ENCODE measurements at places on chromosomes 12 and 14.
A peak's percentile ranks its signal among the peaks of the same experiment; 100 is the strongest.

DNA sequence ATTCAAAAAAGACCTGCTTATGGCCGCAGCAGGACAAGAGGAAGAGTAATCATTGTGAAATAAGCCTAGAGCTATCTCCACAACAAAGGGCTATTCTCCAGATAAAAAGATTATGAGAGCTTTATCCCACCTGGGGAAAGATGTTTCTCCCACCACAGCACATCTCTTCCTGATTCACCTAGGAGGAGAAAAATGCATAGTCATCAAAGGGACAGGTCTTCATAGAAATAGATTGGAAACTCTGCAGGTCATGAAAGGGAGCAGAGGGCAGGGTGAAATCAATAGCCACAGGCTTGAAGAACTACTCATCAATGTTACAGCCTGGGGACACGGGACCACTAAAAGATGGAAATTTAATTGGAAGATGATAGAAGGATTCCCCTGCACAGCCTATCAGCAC lies 453.8 kb upstream of the TMEM132C start:
- no peak overlapping the region for H3K4me3 ChIP-seq
- no peaks in the 10 kb centered on the region for H3K36me3 ChIP-seq
- no peaks in the 10 kb centered on the region for H3K27me3 ChIP-seq
- no peaks in the 10 kb centered on the region for H3K4me1 ChIP-seq

DNA sequence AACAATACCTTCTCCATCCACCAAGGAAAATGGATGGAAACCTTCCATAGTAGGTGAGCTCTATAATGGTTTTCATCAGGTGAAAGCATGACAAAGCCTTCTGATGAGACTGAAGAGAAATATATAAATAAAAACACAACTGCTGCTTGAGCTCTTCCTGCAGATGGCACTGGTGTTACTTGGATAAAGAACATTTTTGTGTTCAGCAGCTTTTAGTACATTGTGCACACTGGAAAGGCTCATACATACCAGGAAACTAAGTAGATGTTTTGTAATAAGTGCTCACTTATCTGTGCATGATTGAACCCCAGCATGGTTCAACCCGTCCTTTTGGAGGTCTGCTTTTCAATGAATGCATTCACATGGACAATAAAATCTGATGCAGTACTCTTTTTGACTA lies 357.3 kb upstream of the MIS18BP1 start:
- H3K4me1 ChIP-seq, result no peaks in the 10 kb centered on the region
- H3K27ac ChIP-seq, result no peak overlapping the region
- H3K27me3 ChIP-seq, result no peaks in the 10 kb centered on the region
- peak; percentile 21 for DNase-seq

- H3K4me1 ChIP-seq, result peaks cover 7% of the 10 kb centered on the region
- no peaks in the 10 kb centered on the region for H3K36me3 ChIP-seq
- H3K4me3 ChIP-seq, result no peak overlapping the region
- H3K27me3 ChIP-seq, result no peaks in the 10 kb centered on the region
- no peak for DNase-seq
Observed at GRCh38 chr12:132115500-132115899, 28.6 kb downstream of the DDX51 start.

DNA sequence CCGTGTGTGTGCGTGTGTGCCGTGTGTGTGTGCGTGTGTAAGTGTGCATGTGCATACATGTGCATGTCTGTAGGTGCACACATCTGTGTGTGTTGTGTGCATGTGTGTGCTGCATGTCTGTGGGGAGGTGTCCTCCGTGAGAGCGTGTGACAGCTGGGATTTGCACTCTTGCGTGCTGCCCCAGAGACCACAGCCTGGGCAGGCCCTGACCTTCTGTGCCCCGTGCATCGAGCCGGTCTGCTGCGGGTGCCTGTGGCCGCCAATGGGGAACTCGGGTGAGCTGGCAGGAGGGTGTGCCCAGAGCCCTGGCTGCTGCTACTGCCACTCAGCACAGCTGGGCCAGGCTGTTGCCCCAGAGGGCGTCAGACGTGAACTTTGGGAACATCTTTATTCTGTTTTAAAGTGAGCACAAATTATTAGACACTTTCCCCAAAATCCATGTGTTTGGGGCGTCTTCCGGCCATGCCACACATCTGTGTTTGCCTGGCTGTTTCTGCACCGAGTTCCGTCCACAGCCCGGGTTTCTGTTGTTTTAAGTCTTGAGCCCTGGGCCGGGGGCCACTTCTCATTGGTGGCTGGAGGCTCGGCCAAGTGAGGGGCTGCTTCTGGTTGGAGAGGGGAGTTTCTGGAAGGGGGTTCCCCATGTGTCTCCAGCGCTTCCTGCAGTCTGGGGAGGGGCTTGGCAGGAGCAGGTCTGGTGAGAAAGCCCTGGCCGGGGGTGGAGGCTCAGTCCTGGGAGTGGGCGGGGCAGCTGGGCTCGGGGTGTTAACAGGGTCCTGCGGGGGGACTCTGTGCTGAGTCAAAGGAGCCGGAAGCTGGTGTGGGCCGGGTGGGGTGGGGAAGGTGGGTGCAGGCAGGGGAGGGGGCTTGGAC lies 7.6 kb downstream of the CEP170B start:
- H3K36me3 ChIP-seq, result no peaks in the 10 kb centered on the region
- peak; percentile 64 for DNase-seq
- H3K27me3 ChIP-seq, result no peaks in the 10 kb centered on the region
- H3K4me3 ChIP-seq, result no peak overlapping the region

DNA sequence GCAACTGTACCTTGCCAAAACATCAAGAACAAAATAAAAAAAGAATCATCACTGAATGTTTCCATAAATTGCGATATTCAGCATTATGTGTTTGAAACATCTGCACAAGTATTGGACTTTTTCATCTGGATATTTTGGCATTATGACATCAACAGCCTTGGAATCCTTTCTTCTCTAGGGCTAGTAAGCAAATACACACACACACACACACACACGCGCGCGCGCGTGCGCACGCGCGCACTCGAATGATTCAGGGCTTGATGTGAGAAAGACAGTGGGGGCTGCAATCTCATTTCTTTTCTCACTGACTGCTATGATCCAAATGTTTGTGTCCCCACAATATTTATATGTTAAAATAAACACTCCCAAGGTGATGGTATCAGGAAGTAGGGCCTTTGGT lies 90.0 kb upstream of the SLC38A4 start:
- DNase-seq, result no peak
- no peaks in the 10 kb centered on the region for H3K27me3 ChIP-seq
- H3K36me3 ChIP-seq, result no peaks in the 10 kb centered on the region
- H3K4me1 ChIP-seq, result no peaks in the 10 kb centered on the region
- no peak overlapping the region for H3K4me3 ChIP-seq

DNA sequence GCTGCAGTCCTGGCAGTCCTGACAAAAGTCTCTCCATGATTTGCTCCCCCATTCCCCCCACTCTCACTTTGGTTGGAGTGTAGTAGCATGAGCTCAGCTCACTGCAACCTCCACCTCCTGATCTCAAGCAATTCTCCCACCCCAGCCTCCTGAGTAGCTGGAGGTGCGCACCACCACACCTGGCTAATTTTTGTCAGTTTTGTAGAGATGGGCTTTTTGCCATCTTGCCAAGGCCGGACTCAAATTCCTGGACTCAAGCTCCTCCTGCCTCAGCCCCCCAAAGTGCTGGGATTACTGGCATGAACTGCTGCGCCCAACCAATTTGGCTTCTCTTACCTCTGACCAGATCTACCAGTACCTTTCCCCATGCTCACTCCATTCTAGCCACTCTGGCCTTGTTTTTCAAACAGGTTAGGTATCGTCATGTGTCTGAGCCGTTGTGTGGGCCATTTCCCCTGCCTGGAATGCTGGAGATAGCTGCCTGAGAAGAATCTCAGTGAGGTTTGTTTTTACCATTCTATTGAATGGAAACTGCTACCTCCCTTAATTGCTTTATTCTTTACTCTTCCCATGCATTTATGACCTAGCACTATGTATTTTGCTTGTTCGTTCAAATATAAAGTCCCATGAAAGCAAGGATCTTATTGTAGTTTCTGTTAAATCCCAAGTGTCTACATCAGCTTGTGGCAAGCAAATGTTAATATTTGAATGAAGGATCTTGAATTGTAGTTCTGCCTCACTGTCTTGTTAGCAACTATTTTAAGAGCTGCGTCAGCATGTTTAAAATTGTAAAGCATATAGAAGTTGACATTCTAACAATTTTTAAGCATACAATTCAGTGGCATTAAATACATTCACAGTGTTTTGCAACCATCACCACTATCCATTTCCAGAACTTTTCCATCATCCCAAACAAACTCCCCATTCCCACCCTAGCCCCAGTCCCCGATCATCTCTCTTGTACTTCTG lies 39.7 kb downstream of the CPSF6 start:
- DNase-seq, result no peak
- no peaks in the 10 kb centered on the region for H3K36me3 ChIP-seq
- H3K27ac ChIP-seq, result no peak overlapping the region
- no peak overlapping the region for H3K4me3 ChIP-seq
- H3K27me3 ChIP-seq, result no peaks in the 10 kb centered on the region

- H3K4me1 ChIP-seq, result no peaks in the 10 kb centered on the region
- H3K27ac ChIP-seq, result no peak overlapping the region
- no peak overlapping the region for H3K4me3 ChIP-seq
- H3K36me3 ChIP-seq, result no peaks in the 10 kb centered on the region
- no peak for DNase-seq
- H3K27me3 ChIP-seq, result no peaks in the 10 kb centered on the region
Observed at GRCh38 chr14:99258876-99259726, 12.9 kb downstream of the BCL11B start.

DNA sequence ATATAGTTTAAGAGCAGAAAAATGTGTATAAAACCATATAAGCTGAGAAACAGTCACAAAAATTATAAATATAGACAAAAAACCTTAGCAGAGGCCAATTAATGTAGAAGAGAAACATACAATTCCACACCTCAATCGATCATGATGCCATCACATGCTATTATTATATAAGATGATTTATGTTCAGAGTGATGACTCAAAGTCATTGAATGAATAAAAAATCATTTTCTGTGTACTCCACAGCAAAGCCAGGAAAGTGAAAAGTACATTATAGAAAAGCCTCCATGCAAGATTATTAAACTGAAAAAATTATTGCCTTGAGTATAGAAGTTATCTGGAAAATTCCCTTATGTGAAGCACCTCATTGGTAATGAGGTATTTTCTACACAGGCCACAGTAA lies 229.2 kb upstream of the PPFIA2 start:
- no peaks in the 10 kb centered on the region for H3K4me1 ChIP-seq
- H3K27ac ChIP-seq, result no peak overlapping the region
- DNase-seq, result no peak

DNA sequence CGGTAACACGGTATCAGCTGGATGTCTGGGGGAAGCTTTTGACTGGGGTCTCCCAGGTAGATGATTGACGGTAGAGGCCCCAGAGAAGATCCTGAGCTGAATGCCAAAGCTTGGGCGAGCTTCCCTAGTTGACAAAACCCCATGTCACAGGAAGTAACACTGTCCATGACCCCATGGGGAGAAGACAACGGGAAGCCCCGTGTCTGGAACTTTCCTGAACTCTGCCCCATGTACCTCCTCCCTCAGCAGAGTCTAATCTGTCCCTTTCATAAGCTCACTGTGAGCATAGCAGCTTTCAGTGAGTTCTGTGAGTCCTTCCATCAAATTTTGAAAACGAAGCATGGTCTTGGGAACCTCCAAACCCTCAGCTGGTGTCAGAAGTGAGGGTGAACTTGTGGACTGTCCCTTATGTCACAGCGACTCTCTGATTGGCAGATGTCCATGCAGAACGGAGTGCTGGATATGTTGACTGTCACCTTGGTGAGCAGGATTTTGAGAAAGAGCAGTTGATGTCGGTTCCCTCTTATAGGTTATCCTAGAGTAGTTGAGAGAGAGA lies 29.7 kb upstream of the BEGAIN start:
- H3K36me3 ChIP-seq, result no peaks in the 10 kb centered on the region
- H3K4me1 ChIP-seq, result peaks cover 4% of the 10 kb centered on the region
- no peak overlapping the region for H3K4me3 ChIP-seq
- no peak for DNase-seq

DNA sequence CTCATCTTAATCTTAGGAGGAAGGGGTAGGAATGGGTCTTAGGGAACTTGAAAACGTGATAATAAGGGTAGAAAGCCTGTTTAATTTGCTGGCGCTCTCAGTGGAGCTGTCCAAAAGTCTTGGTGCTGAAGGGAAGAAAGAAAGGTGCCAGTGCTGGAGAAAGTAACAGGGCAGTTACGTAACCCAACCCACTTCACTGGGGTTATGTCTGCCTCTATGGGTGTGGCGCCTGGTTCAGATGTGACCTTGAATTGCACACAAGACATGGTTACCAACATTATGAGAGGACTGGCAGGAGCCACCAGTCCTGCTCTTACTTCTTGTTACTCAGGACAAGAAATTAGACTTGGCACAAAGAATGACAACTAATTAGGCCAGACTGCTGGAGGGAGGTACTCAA lies 18.6 kb upstream of the GPATCH2L start:
- no peaks in the 10 kb centered on the region for H3K27me3 ChIP-seq
- no peak overlapping the region for H3K27ac ChIP-seq
- H3K4me3 ChIP-seq, result no peak overlapping the region
- no peaks in the 10 kb centered on the region for H3K36me3 ChIP-seq
- no peak for DNase-seq

DNA sequence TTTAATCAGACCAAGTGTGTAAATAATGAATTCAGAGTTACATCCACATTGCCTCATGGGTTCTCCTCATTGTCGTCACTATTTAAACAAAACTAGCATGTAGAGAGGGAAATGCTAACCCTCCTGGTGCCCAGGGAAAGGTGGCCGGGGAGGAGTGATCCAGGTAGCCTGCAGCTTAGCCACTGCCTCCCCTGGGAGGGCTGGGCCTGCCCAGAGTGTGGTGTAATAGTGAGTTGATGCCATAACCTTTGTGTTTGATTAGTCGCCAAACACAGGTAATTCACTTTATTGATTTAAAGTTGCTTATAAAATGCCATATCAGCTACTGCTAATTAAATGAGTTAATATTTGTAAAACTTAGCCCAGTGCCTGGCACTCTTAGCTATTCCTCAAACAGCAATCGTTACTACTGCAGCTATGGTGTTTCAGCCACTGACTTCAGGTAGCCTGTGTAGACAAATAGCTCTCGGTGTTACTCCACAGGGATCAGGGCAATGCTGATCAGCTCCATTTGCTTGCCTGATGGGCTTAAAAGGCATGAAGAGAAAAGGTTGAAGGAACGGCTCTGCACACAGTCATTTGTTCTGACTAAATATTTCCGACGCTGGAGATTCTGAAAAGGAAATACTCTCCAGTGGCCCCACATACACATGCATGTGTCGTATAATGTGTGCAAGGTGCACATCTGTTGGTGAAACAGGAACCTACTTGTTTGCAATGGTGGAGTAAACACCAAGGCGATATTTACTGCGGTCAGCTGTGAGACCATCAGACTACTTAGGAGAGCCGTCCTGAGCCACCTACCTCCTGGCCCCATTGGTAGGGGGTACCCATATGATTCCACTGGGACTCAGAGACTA lies 45.7 kb upstream of the PRMT8 start:
- no peak for DNase-seq
- no peak overlapping the region for H3K4me3 ChIP-seq
- no peaks in the 10 kb centered on the region for H3K27me3 ChIP-seq
- no peak overlapping the region for H3K27ac ChIP-seq
- no peaks in the 10 kb centered on the region for H3K4me1 ChIP-seq
- no peaks in the 10 kb centered on the region for H3K36me3 ChIP-seq

DNA sequence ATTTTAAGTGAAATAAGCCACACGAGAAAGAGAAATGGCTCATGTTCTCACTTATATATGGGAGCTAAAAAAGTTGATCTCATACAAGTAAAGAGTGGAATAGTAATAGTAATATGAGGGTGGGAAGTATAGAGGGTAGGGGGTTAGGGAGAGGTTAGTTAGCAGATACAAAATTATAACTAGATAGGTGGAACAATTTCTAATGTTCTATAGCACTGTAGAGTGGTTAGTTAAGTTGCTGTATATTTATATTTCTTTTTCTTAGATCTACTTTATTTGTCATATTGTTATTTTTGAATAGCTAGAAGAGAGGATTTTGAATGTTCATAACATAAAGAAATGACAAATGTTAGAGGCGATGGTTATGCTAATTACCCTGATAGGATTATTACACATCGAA lies 74.1 kb downstream of the MIA2 start:
- no peak overlapping the region for H3K4me3 ChIP-seq
- no peak overlapping the region for H3K27ac ChIP-seq
- no peaks in the 10 kb centered on the region for H3K4me1 ChIP-seq
- H3K27me3 ChIP-seq, result no peaks in the 10 kb centered on the region
- DNase-seq, result no peak
